ENCODE measurements at places on chromosomes 2 and 18. TPM values are rescaled to one million over a fixed set of nuclear protein-coding genes. Genes with fewer than 3 reads are reported as not detected.

Gene GALR1
- not detected for total RNA-seq

Gene TRPM8
- total RNA-seq: 0.14 TPM

Gene CNDP1
- total RNA-seq: 0.22 TPM

Gene EHD3
- 6.6 TPM for total RNA-seq

Gene IL36RN
- under 0.01 TPM for total RNA-seq

Gene IMPACT
- 26.0 TPM for total RNA-seq

Gene SGPP2
- total RNA-seq: not detected

Data from placental pericyte (primary cell).